ENCODE measurements at places on chromosomes 11 and 22.

DNA sequence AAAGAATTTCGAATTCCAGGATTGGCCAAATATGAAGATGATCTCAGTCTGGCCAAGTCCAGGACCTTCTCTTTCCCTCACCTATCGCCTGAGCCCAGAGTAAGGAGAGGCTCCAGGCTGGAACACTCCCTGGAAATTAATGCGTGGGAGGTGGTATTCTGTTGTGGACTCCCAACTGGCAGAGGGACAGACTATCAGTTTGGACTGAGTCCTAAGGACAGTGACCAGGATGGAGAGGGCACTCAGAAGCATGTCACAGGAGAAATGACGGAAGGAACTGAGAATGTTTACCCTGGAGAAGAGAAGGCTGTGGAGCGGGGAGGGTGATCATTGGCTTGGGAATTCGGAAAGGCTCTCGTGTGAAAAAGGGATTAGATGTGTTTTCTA is 84.4 kb downstream of the RPL27A start:
- DNase-seq: no peak

DNA sequence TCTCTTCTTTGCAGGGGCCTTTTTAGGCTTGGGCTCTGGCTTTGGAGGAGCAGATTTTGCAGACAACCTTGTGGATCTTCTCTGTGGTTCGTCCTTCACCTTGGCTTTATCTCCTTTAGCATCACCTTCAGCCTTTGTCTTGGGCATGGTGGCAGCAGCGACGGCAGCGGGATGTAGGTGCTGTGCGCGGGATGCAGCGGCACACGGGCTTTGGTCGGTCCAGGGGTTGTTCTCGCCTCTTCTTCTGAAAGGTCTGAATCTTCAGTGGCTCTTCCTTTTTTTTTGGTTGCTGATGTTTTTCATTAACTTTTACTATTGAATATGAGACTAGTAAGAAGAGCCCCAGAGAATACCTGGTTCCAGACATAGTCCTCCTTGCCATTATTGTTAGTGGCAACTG is 10.0 kb downstream of the MEI1 start:
- DNase-seq: no peak

- peak; percentile 54 for DNase-seq
Observed at GRCh38 chr22:38177926-38178604, 3.6 kb downstream of the PLA2G6 start.

DNA sequence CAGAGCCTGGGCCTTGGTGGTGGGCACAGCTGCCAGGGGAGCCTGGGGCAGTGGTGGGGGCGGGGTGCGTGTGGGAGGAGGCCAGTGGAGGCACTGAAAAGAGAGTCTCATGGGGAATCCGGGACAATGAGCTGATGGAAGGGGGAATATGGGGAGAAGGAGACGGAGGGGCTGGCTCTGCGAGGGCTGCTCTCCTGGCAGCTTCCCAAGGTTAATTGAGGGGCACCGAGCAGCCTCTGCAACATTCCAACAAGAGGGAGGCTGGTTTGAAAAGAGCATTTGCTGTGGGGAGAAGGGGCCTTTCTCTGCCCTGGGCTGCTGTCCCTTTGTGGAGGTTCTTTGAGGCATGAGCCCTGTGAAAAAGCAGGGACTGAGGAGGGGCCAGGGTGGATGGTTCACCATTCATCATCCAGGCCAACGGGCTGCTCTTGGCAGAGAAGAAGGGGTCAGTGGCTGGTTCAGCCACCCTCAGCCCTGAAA is 9.4 kb upstream of the IGSF9B start:
- no peak for DNase-seq

- DNase-seq: no peak
Observed at GRCh38 chr11:115300660-115301428, 203.4 kb downstream of the CADM1 start.

- DNase-seq: no peak
Observed at GRCh38 chr22:48336339-48337060, 1491.2 kb downstream of the BRD1 start.

GRCh38 chr22:23237201-23237798 is 57.0 kb downstream of the BCR start:
- no peak for DNase-seq

DNA sequence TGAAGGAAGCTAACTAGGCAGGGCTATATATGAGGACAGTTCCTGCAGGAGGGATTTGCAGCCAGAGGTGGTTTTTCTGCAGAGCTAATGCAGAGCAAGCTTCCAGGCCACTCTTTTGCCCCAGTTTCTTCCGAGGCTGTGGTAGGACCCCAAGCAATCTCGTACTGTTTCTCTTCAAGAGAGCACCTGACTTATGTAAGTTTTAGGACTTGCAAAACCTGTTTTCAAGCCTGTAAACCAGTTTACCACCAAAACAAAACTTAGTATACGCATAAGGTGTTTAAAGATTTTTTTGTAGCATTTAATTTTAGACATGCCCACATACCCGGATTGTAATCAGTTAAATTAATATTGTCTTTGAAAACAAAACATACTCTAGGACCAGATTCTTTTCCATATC is 7.7 kb upstream of the APLP2 start:
- no peak for DNase-seq

DNA sequence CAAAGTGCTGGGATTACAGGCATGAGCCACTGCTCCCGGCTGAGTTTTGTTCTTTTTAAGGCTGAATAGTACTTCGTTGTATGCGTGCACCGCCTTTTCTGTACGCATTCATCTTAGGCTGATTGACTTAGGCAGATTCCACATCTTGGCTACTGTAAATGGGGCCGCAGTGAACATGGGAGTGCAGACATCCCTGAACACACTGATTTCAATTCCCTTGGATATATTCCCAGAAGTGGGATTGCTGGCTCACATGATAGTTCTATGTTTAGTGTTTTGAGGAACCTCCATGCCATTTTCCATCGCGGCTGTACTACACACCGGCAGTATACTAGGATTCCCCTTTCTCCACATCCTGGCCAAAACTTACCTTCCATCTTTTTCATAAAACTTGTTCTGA is 10.4 kb upstream of the ZNF74 start:
- no peak for DNase-seq

DNA sequence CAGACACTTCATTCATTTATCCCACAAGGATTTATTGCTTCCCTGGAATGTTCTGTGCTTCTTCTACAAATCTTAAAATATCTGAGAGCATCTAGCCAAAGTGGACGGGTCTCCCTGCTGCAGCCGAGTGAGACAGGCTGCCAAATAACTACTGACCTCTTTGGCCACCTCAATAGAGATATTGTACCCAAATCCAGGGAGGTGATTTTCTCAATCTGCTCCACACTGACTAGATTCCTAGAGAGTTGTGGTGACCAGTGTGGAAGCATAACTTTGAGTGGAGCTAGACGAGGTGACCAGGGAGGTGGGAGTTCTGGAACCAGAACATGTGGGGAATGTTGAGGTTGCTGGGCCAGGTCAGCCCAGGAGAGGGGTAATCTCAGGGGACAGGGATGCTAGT is 77.5 kb downstream of the THAP12 start:
- no peak for DNase-seq

DNA sequence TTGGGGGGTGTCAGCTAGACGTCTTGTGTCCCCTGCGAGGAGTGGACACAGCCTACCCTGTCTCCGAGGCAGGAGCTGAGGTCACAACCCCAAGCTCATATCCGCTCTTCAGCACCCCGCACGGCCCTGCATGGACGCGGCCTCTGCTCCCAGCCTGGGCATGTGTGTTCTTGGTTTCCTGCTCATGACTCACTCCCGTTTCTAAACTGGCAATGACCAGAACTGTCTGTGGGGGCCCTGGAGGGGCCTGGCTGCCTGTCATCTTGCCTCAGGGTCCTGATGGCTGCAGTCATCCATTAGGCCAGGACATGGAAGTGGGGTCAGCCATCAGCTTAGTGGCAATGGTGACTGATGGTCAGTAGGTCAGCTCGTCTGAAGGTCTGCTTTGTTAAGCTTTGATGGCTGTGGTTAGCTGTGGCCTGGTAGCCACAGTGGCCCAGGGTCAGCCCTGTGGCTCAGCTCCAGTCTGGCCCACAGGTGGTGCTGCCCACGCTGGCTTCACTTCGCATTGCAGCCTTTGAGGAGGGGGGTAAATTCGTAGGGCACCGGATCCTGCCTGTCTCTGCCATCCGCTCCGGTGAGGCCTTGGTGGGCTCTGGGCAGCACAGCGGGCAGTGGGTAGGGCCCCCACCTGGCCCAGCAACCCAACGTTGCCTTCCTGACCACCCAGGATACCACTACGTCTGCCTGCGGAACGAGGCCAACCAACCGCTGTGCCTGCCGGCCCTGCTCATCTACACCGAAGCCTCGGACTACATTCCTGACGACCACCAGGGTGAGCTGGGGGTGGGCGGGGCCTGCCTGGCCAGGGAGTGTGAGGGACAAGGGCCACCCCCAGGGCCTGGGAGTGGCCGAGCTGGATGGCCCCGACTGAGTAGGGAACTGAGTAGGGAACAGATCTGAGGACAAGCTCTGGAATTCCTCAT is 12.0 kb downstream of the PLCB3 start:
- DNase-seq: no peak
